Activated CD4-positive, alpha-beta T cell treated with anti-CD3 and anti-CD28 coated beads, Interleukin-2, amount 50 U/mL, for 48 hours (primary cell): ENCODE measurements at places on chromosomes 16 and 17.
A peak's percentile ranks its signal among the peaks of the same experiment; 100 is the strongest.

GRCh38 chr16:79316004-79316458 lies 284.5 kb downstream of the MAF start:
- DNase-seq = peak; percentile 81

DNA sequence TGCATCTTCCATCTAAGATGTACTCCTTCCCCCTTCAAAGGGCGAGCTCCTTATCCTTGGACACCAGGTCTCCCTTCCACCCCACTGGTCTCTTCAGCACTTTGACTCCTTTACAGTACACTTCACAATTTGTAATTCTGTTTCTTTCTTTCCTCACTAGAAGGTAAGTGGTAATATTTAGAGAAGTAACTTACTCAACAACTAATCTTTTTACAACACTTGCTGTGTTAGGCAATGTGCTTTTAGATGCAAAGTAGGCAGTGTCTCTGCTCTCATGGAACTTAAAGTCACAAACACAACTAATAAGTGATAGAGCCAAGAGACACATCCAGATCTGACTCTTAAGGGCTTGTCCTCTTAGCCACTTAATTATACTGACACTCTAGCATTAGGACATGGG lies 6.4 kb downstream of the SIAH1 start:
- DNase-seq = no peak

DNA sequence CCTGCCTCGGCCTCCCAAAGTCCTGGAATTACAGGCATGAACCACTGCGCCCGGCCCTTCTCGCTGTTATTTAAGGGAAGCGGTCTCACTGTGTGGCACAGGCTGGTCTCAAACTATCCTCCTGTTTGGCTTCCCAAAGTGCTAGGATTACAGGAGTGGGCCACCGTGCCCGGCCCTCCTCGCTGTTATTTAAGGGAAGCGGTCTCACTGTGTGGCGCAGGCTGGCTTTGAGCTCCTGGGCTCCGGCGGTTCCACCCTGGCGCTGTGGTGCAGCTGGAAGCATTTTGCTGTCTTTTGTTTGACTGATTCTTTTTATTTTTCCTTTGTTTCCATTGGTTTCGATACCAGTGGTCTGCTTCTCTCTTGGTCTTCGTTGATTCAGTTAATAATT lies 40.7 kb downstream of the FOXK2 start:
- no peak for DNase-seq

DNA sequence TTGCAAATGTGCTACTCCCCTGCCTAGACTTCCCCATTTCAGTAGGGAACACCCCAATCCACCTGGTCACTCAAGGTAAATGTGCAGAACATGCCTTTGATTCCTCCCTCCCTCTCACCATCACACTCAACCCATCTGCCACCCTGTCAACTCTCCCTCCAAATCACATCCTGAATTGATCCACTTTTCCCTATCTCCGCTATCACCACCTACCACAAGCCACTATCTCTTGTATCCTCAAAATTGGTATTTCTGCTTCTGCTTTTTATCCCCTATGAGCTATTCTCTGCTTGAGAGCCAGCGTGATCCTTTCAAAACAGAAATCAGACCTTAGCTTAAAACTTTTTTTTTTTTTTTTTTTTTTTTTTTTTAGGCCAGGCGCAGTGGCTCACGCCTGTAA lies 5.4 kb upstream of the NOL11 start:
- no peak for DNase-seq

GRCh38 chr17:77072670-77073069 lies 68.1 kb upstream of the SEC14L1 start:
- DNase-seq = no peak

GRCh38 chr17:64004218-64004770 lies 6.1 kb downstream of the PRR29 start:
- no peak for DNase-seq

GRCh38 chr17:2695243-2695960 lies 16.2 kb downstream of the CLUH start:
- no peak for DNase-seq

- no peak for DNase-seq
These were observed 9.2 kb downstream of the TANC2 start for GRCh38 chr17:62975206-62975605.

- no peak for DNase-seq
These were observed 18.8 kb downstream of the TAC4 start for GRCh38 chr17:49829026-49829425.

GRCh38 chr16:57999366-57999970 lies 1.0 kb downstream of the ZNF319 start:
- no peak for DNase-seq

- DNase-seq = no peak
These were observed 948.7 kb downstream of the KCNJ2 start for GRCh38 chr17:71118039-71118438.

GRCh38 chr17:76124582-76125390 lies 16.3 kb downstream of the FOXJ1 start:
- no peak for DNase-seq

DNA sequence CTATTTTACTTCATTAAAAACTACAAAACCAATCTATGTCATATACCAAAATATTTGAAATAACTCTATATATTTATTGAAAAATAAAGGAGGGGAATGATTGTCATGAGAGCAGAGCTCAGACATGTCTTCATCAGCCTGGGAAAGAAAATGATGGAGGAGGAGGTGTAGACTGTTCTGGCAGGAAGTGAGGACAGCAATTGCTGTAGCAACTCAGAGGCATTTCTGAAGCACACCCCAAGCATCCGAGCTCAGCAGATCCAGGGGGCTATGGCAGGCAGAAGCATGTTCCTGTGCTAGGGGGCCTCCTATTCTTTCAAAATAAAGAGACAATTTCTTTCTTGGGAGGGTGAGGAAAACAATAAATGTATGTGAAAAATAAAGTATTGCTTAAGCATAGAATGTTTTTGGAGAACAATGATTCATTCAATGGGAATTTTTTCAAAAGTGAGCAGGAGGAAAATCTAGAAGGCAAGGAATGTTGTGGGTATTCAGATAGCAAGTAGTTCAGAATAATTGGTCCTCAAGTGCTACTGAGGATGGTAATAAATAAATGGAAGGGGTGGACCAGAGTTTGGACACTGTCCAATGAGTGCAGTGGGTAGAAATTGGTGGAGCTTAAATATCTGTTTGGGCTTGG lies 383.4 kb downstream of the CDH11 start:
- no peak for DNase-seq

DNA sequence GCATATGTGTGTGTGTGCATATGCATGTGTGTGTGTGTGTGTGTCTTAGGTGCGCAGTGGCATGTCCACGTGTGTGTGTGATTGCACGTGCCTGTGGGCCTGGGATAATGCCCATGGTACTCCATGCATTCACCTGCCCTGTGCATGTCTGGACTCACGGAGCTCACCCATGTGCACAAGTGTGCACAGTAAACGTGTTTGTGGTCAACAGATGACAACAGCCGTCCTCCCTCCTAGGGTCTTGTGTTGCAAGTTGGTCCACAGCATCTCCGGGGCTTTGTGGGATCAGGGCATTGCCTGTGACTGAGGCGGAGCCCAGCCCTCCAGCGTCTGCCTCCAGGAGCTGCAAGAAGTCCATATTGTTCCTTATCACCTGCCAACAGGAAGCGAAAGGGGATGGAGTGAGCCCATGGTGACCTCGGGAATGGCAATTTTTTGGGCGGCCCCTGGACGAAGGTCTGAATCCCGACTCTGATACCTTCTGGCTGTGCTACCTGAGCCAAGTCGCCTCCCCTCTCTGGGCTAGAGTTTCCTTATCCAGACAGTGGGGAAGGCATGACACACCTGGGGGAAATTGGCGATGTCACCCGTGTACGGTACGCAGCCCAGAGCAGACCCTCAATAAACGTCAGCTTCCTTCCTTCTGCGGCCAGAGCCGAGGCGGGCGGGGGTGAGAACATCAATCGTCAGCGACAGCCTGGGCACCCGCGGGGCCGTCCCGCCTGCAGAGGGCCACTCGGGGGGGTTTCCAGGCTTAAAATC lies 47.6 kb downstream of the IL21R start:
- peak; percentile 76 for DNase-seq

- no peak for DNase-seq
These were observed 23.2 kb downstream of the LSM12 start for GRCh38 chr17:44043272-44043696.

GRCh38 chr16:89678258-89678657 lies 8.2 kb upstream of the CDK10 start:
- no peak for DNase-seq

GRCh38 chr17:7577327-7578199 lies 1.9 kb upstream of the CD68 start:
- no peak for DNase-seq

- DNase-seq = no peak
These were observed 70.2 kb downstream of the IRF8 start for GRCh38 chr16:85969159-85969558.

DNA sequence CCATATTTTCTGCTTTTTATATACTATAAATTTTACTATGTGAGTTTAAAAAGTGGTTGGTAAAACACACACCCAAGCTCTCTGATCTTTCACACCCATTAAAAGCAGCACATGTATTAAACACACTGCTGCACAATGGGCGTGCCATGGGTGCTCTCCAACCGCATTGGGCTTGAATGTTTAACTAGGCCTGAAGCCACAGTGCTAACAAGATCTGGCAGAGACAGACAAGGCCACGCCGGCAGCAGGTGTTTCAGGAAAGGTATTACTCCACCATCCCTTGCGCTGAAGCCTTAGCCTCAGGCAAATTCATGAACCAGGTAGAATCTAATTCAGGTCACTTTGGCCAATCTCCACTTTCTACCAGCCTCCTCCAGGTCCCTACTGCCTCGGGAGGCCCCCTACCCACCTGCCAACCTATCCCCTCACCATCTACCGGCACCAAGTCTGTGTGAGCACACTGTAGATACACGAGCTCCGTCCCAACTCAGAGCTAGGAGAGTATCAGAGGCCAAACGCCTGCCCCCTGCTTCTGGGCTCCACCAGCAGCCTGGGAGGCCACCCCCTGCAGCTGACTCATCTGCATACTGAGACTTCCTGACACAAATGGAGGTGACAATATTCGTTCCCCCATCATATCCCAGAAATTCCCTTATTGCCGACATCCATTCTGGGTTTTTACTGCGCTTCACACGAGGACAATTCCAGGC lies 95.0 kb downstream of the ADCY9 start:
- DNase-seq = no peak

- no peak for DNase-seq
These were observed 172.4 kb downstream of the PMP22 start for GRCh38 chr17:15092762-15093161.

DNA sequence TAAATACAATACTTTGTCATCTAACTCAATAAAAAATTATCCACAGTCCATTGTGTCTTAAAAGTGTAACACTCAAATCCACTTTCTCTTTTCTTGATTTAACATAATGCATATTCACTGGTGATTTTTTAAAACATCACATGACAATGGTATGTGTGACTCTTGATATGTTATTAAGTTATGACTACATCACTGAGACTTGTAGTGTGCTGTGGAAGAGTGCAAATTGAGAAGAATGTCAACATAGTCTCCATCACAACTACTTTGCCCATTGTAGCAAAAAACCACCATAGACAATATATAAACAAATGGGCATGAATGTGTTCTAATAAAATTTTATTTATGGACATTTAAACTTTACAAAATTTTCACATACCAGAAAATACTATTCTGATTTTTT lies 380.7 kb upstream of the PMFBP1 start:
- no peak for DNase-seq

DNA sequence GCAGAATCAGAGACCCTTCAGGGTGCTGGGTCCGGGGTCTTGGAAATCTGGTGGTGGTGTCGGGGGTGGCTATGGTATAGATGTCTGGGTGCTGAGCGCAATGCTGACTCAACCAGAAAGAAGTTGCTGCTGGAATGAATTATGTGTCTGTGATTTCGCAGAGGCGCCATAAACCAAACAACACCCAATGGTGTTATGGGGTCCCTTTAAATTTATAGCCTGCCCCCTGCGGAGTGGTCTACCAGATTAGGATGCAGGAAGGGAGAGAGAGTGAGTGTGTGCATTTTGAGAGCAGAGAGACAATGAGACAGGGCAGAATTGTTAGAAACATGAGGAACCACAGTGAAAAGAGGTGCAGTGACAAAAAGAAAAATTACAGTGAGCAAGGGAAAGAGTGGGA lies 100.7 kb upstream of the CDH11 start:
- no peak for DNase-seq

GRCh38 chr16:21260870-21261791 lies 17.0 kb downstream of the CRYM start:
- no peak for DNase-seq

DNA sequence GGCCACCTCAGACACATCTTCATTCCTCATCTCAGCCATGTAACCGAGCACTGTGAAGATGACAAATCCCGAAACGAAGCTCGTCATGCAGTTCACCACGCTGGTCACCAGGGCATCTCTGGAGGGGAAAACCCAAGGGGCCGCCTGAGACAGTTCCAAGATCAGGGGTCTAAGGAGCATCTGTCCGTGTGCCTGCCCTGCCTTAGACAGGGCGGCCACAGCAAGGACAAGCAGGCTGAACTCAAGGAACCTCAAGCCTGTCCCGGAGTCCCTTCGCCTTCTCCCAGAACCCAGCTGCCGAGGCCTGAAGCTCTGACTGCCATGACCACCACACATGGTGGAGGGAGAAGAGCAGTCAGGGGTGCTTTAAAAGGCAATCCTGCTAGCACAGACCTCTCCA lies 22.7 kb downstream of the SLC6A4 start:
- no peak for DNase-seq

GRCh38 chr17:81364278-81365147 lies 30.7 kb upstream of the BAHCC1 start:
- DNase-seq = no peak
